ENCODE measurements at places on chromosomes 16 and 17. TPM values are rescaled to one million over a fixed set of nuclear protein-coding genes. Genes with fewer than 3 reads are reported as not detected.
A peak's percentile ranks its signal among the peaks of the same experiment; 100 is the strongest.

- no peak for DNase-seq
- no peaks in the 10 kb centered on the region for H3K36me3 ChIP-seq
- H3K27ac ChIP-seq = no peak overlapping the region
Measured at GRCh38 chr17:62895320-62896301, 70.4 kb upstream of the TANC2 start.

GRCh38 chr17:44375196-44376017 lies 11.8 kb upstream of the FAM171A2 start:
- H3K4me3 ChIP-seq = no peak overlapping the region
- no peaks in the 10 kb centered on the region for H3K36me3 ChIP-seq
- no peak for DNase-seq
- no peaks in the 10 kb centered on the region for H3K4me1 ChIP-seq
- no peak overlapping the region for H3K27ac ChIP-seq

DNA sequence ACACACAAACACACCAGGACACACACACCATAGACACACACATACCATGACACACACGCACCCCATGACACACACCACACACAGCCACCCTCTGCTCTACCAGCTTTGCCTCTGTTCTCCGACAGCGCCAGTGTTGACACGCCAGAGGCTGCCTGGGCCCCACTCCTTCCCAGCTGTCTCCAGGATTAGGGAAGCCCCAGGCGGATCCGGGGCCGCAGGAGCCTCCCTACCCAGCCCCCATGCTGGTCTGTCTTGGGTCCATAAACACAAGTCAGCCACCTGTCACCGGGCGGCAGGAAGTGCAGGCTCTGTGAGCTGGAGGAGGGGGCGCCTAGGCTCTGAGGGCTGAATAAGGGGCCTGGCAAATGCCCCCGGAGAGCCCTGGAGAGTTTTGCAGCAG lies 10.5 kb downstream of the TBC1D16 start:
- H3K36me3 ChIP-seq = no peaks in the 10 kb centered on the region
- no peak for DNase-seq
- no peak overlapping the region for H3K27ac ChIP-seq
- no peaks in the 10 kb centered on the region for H3K4me1 ChIP-seq
- no peak overlapping the region for H3K4me3 ChIP-seq

DNA sequence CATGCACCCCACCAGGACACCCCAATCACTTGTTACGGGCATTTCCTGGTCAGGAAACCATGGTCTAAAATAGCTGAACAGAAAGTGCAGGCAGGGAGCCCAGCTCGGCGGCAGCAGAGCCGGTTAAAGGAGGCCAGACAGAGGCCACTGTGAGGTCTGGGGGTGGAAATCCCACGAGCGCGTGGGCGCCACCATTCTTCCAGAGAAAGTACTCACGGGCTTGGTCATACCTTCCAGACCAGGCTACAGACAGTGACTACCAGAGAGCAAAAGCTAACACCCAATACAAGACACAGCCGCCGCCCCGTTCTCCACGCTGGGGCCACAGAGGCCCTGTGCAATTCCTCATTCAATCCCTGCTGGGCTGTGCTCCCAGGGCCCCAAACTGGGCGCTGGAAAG lies 11.9 kb downstream of the CEP131 start:
- H3K4me1 ChIP-seq = no peaks in the 10 kb centered on the region
- no peak overlapping the region for H3K4me3 ChIP-seq
- DNase-seq = no peak
- no peak overlapping the region for H3K27ac ChIP-seq
- H3K36me3 ChIP-seq = no peaks in the 10 kb centered on the region

- H3K4me3 ChIP-seq = no peak overlapping the region
- peaks cover 3% of the 10 kb centered on the region for H3K4me1 ChIP-seq
- H3K27ac ChIP-seq = no peak overlapping the region
- H3K27me3 ChIP-seq = no peaks in the 10 kb centered on the region
- no peaks in the 10 kb centered on the region for H3K36me3 ChIP-seq
Measured at GRCh38 chr16:65829076-65829475, 537.4 kb upstream of the CDH5 start.

- no peak overlapping the region for H3K27ac ChIP-seq
- DNase-seq = no peak
- H3K27me3 ChIP-seq = no peaks in the 10 kb centered on the region
- H3K4me1 ChIP-seq = no peaks in the 10 kb centered on the region
- H3K4me3 ChIP-seq = no peak overlapping the region
Measured at GRCh38 chr16:1651094-1651973, 26.7 kb upstream of the JPT2 start.

DNA sequence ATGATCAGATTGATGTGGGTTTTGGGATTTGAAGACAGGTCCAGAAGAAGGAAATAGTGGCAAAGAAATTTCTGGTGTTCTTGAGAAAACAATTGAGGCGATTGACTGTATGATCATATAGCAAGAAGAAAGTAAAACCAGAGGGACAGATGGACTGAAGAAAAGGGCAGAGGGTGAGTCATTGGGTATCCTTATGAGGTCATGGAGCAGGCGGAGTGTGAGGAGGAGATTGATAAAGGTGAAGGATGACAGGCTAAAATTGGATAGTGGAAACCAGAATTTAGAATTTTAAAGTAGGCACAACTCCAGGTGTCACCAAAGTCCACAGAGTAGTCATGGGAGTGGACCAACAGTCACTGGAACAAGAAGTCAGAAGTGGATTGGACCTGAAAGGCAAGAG lies 1.4 kb upstream of the KRT28 start:
- no peak overlapping the region for H3K4me3 ChIP-seq
- H3K27ac ChIP-seq = no peak overlapping the region
- no peaks in the 10 kb centered on the region for H3K4me1 ChIP-seq
- H3K36me3 ChIP-seq = no peaks in the 10 kb centered on the region
- peaks cover 42% of the 10 kb centered on the region for H3K27me3 ChIP-seq
- no peak for DNase-seq

GRCh38 chr16:14069818-14070217 lies 1.3 kb upstream of the MRTFB start:
- H3K36me3 ChIP-seq = no peaks in the 10 kb centered on the region
- H3K27me3 ChIP-seq = no peaks in the 10 kb centered on the region
- no peak overlapping the region for H3K27ac ChIP-seq
- H3K4me3 ChIP-seq = no peak overlapping the region
- peaks cover 23% of the 10 kb centered on the region for H3K4me1 ChIP-seq

GRCh38 chr16:17225541-17225940 lies 245.2 kb downstream of the XYLT1 start:
- peaks cover 42% of the 10 kb centered on the region for H3K4me1 ChIP-seq
- H3K4me3 ChIP-seq = no peak overlapping the region
- H3K27me3 ChIP-seq = no peaks in the 10 kb centered on the region
- no peaks in the 10 kb centered on the region for H3K36me3 ChIP-seq

- peaks cover 15% of the 10 kb centered on the region for H3K4me1 ChIP-seq
- H3K27me3 ChIP-seq = no peaks in the 10 kb centered on the region
Measured at GRCh38 chr17:77782201-77782600, 176.3 kb upstream of the TNRC6C start.

DNA sequence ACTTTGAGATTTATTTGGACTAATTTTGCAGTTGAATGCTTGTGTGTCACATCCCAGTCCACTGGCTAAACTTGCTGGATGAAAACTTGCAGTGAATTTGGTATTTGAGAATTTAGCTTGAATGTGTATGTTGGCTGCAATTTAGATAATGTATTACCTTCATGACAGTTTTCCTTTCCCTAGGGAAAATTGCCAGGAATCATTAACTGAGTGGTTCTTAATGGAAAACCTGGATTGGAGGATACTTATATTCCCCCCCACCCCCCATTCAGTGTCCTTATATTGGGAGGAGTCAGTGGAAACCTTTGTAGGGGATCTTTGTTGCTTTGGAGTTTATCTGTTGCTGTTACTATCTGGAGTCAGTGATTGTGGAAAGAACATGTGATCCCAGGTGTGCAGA lies 67.6 kb downstream of the KPNA2 start:
- no peaks in the 10 kb centered on the region for H3K27me3 ChIP-seq
- peaks cover 23% of the 10 kb centered on the region for H3K4me1 ChIP-seq
- no peak overlapping the region for H3K27ac ChIP-seq
- DNase-seq = no peak

GRCh38 chr16:57502048-57502775 lies 15.9 kb upstream of the DOK4 start:
- H3K4me3 ChIP-seq = no peak overlapping the region
- H3K4me1 ChIP-seq = no peaks in the 10 kb centered on the region
- DNase-seq = no peak
- no peak overlapping the region for H3K27ac ChIP-seq

GRCh38 chr17:781805-782731 lies at the start of the genes GLOD4 and MRM3:
Gene GLOD4 (minus strand): TSS chr17:782280. CDS start chr17:782255, 25 bp downstream.
Gene MRM3 (plus strand): TSS chr17:782353. CDS start chr17:782379, 26 bp downstream.
- peak within 1 kb of the TSS; percentile 93 for H3K27ac ChIP-seq
- peaks cover 12% of the 10 kb centered on the region for H3K4me1 ChIP-seq
- peak; percentile 98 for DNase-seq

PSMC3IP gene
- polyA plus RNA-seq = 3.5 TPM

SDR42E2 gene
- 0.08 TPM for polyA plus RNA-seq

EVI2A gene
- 3.7 TPM for polyA plus RNA-seq

TBC1D28 gene
- not detected for polyA plus RNA-seq

Measured in adrenal gland (tissue), 19 donors.